Mesenchymal stem cell (in vitro differentiated cells and primary cell): ENCODE measurements at places on chromosomes 1 and 21.
A peak's percentile ranks its signal among the peaks of the same experiment; 100 is the strongest.

GRCh38 chr21:38223893-38224540 is 32.8 kb upstream of the KCNJ15 start:
- DNase-seq: peak; percentile 16

DNA sequence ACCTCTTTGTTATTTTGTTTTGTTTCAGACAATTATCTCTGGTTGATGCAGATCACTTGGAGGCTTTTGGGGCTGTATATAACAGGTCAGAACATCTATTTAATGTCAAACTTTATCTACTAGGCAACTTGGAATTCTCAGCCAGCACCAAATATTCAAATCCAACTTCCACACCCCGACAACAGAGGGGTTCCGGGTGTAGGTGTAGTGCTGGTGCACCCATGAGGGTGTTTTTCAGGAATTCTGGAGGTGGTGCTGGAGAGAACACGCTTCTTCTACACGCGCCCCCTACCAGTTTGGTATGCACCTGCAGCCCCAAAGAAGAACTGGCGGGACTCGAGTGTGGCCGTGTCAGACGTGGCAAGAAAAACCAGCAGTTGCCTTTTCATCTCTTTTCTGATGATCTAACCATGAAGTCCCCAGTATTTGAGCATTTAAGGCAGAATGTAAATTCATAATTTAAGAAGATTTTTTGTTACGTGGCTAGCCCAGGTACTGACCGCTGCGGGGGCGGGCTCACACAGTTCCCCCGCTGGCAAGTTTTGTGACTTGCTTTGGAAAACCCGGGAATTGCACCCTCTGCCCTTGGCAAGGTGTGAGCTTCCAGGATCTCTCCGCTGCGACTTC is 462 bp upstream of the TLCD4 start:
- peak; percentile 57 for DNase-seq

GRCh38 chr1:76218888-76219287 is 144.3 kb downstream of the ST6GALNAC3 start:
- no peak for DNase-seq

DNA sequence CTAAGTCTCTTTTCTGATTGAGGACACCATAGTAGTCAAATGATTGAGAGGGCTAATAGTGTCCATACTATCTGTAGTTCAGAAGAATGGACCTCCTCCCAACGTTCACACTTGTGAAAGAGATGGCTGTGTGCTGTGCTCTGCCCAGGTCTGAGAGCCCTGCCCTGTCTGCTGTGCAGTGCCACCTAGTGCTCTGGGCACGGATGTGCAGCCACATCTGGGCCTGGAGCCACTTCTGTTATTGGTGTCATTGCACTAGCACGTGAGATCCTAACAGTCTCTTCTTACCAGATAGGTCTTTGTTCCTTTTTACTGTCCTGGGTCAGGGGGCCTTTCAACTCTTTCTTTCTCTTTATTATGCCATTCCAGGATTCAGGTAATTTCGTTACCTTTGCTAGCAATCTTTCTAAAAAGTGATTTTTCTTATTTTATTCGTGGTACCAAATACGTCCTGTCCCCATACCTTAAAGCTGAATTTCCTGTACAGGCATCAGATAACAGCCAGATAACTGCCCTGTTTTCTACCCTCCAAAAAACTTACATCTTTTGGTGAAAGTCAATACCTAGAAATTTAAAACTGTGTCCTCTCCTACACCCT is 21.7 kb downstream of the INTS3 start:
- peak; percentile 83 for DNase-seq

DNA sequence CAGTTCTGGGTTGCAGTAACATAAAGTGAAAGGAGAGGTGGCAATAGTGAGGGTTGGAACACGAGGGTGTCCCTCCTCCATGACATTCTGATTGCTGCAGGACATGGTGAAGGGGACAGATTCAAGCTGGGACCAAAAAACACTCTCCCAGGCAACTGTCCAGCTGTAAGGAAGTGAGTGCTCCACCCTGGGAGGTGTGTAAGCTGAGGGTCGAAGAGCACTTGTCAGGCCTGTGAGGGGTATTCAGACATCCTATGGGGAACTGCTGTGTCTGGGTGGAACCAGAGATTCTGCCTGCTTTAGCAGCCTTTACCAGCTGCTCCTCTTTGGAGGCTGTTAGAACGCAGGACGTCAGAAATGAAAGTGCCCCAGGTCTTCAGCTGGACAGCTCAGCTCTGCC is 212.1 kb downstream of the TRABD2B start:
- no peak for DNase-seq
